Spinal cord (tissue), 10 donors: ENCODE measurements at places on chromosomes 7 and 10.

DNA sequence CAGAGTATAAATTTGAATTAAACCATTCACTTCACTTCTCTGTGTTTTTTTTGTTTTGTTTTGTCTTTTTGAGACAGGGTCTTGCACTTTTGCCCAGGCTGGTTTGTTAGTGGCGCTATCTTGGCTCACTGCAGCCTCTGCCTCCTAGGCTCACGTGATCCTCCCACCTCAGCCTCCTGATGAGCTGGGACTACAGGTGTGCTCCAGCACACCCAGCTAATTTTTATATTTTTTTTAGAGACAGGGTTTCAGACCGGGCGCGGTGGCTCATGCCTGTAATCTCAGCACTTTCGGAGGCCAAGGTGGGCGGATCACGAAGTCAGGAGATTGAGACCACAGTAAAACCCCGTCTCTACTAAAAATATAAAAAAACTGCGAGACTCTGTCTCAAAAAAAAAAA lies 36.9 kb upstream of the STOX1 start:
- no peak for DNase-seq

DNA sequence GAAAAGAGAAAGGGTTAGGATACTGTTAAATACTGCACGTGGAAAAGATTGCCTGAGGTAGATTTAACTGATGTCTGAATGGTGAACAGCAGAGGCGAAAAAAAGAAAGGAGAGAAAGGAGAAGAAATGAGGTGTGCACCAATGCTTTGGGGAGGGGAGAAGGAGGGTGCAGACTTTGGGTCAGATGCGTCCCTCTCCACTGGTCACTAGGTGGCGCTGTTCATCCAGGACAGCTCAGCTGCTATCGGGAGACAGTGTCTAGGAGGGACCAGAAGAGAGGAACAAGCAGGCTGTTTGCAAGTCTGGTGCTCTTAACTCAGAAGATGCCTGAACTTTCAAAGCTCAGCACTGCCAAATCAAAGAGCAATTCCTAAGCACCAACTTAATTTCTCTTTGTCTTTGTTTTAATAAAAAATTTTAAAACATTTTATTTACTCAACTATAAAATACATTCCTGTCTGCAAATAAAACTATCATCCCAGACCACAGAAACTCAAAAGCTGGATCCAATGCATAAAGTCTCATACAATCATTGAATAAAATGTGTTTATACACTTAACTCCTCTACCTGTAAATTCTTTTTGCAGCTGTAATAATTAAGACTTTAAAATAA lies 83.9 kb upstream of the PDLIM1 start:
- peak; percentile 69 for DNase-seq

DNA sequence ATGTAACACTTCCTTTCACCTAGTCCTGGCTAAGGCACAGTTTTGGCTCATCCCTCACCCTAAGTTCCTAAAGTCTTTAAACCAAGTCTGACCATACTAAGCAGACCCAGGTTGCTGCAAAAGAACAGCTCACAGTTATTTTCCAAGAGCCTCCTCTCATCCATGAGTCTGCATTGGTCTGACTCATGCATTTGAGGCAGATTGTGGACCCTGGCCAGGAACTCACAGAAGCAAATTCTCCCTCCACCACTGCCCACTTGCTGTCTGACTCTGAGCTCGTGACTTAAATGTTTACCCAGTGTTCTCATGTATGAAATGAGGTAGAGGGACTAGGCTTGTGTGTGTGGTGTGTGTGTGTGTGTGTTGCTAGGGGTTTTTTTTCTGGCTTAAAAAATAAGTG lies 1272.8 kb downstream of the TYW1 start:
- no peak for DNase-seq

DNA sequence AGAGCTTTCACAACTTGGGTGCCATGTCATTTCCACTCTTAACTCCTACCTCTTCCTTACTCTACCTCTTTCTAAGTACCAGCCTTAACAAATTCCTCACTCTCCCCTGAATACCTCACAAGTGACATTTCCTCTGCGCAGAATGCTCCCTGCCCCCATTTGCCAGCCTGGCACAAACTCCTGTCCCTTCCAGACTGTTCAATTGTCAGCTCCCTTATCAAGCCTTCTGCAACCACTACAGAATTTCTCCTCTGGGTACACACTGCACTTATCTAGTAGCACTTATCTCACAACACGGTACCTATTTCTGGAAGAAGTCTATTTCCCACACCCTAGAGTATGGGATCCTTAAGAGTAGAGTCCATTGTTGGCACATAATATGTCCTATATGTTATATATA lies 39.1 kb upstream of the ANAPC16 start:
- no peak for DNase-seq

GRCh38 chr7:159071260-159071659 lies 73.4 kb downstream of the VIPR2 start:
- DNase-seq = no peak

GRCh38 chr7:100209493-100209892 lies 10.3 kb upstream of the PVRIG start:
- no peak for DNase-seq

- peak; percentile 97 for DNase-seq
Observed at GRCh38 chr7:25862261-25863004, 289.6 kb upstream of the NFE2L3 start.

DNA sequence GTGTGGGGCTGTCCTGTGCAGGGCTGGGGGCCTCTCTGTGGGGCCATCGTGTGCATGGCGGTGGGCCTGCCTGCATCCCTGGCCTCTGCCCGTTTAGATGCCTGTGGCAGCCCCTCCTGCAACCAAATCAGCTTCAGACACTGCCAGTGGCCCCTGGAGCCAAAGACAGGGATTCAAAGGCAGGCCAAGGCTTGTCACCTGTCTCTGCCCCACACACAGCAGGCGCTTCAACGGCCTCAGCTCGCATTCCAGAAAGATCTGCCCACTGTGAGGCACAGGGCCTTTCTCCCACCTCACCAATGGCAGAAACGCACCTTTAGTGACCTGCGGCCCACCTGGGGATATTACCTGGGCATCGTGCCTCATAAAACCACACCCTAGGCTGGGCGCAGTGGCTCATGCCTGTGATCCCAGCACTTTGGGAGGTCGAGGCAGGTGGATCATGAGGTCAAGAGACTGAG lies 46.0 kb downstream of the INSIG1 start:
- DNase-seq = no peak

DNA sequence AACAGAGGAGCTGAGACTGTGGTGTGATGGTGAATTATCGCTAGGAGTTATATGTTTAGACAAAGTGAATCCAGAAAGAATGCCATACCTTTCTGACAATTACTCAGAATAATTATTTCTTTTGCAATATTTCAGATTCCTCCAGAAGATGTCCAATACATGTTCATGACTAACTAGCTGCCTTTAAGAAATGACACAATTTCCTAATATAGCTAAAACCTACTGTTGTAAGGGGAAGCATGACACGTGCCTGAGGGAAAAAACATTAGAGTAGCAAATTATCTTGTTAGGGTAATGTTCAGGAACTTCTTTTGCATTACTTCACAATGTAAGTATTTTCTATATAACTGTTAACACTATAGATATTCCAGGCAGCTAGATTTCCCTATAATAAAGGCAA lies 150.3 kb downstream of the COL28A1 start:
- DNase-seq = no peak

DNA sequence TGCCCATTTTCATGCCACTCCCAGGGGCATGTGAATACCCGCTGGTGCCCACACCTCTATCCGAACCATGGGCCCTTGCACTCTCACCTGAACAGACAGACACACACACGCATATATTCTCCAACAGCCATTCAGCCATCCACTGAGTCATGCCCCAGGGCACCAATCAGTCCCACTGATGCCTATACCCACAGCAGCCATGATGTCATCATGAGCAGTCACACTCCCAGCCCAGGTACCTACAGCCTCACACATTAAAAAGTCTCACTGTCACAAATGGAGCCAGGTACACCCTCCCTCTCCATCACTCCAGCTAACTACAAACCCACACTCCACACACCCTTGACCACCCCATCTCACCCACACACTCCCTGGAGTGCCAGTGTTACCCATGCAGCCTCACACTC lies 12.2 kb downstream of the VSIR start:
- DNase-seq = no peak

GRCh38 chr7:107560898-107561516 lies 2.7 kb downstream of the COG5 start:
- no peak for DNase-seq

DNA sequence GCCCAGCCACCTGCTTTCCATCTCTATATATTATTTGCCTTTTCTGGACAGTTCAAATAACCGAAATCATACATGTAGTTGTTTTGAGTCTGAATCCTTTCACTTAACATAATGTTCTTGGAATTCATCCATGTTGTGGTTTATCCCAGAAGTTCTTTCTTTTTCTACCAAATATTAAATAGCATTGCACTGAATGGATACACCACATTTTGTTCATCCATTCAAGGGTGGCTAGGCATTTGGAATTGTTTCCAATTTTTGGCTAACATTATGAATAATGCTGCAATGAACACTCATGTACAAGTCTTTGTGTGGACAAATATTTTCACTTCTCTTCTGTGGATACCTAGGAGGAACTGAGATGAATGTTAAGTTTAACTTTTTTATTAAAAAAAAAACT lies 18.0 kb downstream of the DNAJC1 start:
- no peak for DNase-seq

DNA sequence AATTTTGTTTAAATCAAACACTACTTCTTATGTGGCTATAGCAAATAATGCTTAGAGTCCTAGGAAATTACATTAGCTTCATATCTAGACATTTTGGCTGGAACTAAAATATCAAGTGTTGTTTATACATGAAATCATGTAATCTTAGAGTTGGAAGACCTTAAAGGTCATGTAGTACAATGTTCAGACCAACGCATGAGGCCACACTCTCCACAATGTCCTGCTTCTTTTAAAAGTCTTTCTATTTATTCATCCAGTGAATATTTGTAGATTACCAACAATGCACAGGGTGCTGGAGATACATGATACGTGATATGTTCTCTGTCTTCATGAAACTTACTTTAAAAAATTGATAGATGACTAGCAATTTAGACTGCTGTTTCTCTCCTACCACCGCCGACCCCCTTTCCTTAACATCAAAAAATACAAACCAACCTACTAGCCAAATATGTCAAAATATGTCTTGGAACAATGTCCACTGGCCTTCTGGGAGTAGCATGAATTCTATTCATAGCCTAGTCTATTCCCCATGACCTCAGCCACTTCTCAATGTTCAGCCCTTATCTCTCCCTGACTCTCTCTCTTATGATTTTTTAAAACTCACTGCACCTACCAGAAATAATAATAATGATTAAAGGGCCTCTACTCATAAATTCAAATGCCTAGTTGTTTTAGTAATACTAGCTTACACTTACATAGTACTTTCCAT lies 59.5 kb upstream of the CAV2 start:
- DNase-seq = no peak
